ENCODE measurements at places on chromosomes 12 and 14.

DNA sequence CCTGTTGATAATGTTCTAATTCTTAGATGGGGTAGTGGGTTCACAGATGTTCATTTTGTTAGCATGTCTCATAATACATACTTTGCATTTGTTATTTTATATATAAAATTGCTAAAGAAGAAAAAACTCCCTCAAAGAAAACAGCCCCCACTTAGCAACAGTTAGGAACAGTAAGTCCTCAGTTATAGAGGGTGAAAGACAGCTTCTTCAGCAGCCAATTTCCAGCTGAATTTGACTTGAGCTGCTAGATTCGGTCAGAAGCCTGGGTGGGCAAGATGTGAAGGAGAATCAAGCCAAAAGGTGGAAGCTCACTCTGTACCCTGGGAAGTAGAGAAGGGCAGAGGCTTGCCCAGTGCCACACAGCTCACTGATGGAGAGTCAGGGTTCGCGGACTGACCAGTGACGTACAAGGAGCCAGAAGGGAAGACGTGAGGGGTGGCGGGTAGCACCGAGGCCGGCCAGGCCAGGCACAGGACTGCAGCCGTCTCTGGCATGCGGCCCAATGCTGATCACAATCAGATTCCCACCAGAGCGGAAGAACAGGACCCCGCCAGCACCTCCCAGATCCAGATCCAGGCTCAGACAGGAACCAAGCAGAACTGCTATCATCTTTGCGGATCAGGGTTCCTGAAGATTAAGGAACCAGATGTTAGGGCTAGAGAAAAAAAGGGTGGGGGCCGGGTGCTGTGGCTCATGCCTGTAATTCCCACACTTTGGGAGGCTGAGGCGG, 30.4 kb upstream of the VWF start:
- peak; percentile 23 for DNase-seq

DNA sequence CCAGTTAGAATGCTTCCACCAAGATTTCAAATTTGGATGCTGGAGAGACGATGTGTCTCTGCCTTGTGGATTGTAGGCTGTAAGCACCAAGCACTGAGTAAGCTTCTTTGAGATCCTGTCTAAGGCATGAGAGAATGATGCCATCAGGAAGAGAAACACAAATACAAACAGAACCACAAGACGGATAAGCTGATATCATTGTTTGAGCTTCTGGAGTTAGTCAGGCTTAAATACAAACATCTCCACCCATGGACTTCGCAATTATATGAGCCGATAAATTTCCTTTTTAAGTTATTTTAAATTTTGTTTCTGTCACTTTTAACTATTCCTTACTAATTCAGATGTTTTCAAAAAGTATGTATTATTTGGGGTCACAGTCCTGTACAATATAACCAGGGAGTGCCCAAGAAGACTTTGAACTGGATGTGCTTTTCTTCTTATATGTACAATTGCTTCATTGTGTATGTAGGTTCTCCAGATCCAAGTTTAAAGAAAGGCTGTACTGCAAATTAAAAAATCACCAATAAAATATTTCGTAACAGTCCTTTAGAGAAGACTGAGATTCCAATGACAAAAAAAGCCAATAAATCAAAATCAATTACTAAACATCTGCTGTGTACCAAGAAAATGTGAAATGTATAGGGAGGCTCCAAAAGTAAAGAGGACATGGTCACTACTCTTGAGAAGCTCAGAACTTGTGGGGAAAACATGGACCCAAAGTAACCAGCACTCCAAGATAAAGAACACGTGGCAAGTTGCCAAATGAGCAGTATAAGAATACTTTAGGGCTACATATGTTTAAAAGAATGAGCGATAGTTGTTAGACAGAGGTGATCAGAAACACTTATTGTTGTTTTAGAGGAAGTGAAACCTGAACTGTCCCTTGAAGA, 274.1 kb downstream of the ADAMTS20 start:
- DNase-seq = peak; percentile 42

DNA sequence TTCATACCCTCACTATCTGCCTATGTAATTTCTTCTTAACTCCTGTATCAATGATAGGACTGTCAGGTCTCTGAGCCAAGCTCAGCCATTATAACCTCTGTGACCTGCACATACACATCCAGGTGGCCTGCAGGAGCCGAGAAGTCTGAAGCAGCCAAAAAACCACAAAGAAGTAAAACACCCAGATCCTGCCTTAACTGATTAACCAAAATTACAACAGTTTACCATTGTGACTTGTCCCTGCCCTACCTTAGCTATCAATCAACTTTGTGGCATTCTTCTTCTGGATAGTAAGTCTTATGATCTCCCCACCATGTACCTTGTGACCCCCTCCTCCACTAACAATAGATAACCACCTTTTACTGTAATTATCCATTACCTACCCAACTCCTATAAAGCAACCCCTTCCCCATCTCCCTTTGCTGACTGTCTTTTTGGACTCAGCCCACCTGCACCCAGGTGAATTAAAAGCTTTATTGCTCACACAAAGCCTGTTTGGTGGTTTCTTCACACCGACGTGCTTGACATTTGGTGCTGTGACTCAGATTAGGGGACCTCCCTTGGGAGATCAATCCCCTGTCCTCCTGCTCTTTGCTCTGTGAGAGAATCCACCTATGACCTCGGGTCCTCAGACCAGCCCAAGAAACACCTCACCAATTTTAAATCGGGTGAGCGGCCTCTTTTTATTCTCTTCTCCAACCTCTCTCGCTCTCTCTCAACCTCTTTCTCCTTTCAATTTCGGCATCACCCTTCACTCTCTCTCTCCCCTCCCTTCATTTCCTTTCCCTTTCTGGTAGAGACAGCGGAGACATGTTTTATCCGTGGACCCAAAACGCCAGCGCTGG, 11.5 kb upstream of the LGMN start:
- no peak for DNase-seq

DNA sequence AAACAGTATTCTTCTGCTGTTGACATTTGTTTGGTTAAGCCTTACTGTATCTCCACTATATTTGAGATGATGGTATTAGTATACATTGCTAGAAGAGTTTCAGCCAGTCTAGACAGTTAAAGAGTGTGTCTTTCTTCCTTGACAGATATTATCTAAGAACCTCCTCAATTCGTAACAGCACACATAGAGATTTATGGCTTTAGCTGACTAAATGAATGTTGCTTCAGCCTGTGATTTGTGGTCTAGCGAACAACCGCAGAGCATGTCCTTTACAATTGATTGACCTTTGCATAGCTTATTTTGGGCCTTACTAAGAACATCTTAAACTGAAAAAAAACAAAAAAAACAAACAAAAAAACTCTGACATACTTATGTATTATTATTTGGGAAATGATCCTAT, 122.2 kb downstream of the DAAM1 start:
- DNase-seq = peak; percentile 17

GRCh38 chr12:51009056-51009440, 17.1 kb downstream of the SLC11A2 start:
- peak; percentile 64 for DNase-seq

Data from OCI-M1 (cell line).